ENCODE measurements at places on chromosomes 5 and 9.

GRCh38 chr5:107476783-107477182 lies 194.0 kb downstream of the EFNA5 start:
- DNase-seq = no peak

- no peak for DNase-seq
Measured at GRCh38 chr5:52830650-52831049, 42.9 kb downstream of the ITGA1 start.

- no peak for DNase-seq
Measured at GRCh38 chr9:70880535-70880934, 240.9 kb downstream of the TRPM3 start.

DNA sequence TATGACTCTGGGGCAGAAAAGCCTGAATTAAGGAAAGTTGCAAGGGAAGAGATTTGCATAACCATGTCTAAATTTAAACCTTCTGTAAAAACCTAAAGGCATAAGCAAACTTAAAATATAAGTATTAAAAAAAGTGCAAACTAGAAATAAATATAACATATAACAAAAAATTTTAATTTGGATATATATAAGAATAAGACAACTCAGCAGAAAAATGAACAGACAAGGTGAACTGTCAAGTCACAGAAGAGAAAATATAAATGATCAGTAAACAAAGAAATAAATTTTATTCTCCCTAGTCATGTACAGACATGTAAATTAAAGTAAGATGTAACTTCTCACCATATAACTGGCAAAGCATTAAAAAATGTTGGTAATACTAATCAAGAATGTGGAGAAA lies 37.0 kb downstream of the C5orf22 start:
- no peak for DNase-seq

GRCh38 chr5:112762113-112762810 lies 24.6 kb downstream of the APC start:
- no peak for DNase-seq

DNA sequence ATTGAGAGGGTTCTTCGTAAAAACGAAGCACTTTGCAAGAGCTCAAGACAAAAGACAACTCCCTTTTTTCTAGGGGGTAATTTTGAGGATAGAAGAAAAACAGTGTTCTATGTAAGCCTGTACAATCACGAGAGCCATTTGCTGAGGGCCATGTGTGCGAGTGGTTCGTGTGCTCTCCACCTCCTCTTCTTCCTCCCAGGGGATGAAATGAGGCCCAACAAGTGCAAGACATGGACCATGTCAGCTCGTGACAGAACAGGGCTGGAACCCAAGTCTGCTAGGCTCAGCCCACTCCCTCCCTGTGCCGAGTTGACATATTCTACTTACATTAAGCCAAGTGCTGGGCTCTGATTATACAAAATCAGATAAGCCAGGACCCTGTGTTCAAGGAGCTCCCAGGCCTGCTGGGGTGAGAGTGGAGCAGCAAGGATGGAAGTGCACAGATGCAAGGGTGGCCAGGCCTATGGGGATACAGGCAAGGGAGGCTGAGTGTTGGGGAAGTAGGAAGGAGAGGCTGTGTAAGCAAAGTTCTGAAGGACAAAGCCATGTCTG lies 97.9 kb upstream of the MSX2 start:
- DNase-seq = no peak

- DNase-seq = no peak
Measured at GRCh38 chr5:159975462-159976019, 33.4 kb upstream of the TTC1 start.

GRCh38 chr5:138385660-138386059 lies 33.2 kb downstream of the KDM3B start:
- DNase-seq = no peak

DNA sequence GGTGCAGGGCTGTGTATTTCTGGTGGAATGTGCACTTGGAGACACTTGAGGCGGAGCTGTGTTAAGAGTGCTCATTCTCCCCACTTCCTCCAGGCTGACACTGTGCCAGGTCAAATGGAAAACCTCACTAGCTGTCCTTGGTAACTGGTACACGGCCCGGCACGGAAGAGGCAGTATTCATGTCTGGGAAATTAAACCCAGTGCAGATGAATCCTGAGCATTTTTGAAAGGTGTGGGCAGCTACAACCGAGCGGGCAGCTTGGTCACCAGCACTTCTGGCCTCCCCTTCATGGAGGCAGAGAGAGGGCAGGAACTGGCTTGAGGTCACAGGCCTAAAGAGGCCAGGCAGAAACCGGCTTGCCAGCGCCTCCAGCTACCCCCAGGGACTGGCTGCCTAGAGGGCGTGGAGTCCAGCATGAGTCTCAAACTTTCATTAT lies 1.6 kb downstream of the CLPTM1L start:
- DNase-seq = no peak

GRCh38 chr9:114093761-114094505 lies 5.2 kb downstream of the KIF12 start:
- no peak for DNase-seq

- no peak for DNase-seq
Measured at GRCh38 chr5:111973961-111974360, 217.0 kb upstream of the NREP start.

- DNase-seq = no peak
Measured at GRCh38 chr5:42596817-42597216, 159.8 kb upstream of the CCDC152 start.

Measured in glutamatergic neuron (in vitro differentiated cells).